ENCODE measurements at places on chromosomes 16 and 17.

DNA sequence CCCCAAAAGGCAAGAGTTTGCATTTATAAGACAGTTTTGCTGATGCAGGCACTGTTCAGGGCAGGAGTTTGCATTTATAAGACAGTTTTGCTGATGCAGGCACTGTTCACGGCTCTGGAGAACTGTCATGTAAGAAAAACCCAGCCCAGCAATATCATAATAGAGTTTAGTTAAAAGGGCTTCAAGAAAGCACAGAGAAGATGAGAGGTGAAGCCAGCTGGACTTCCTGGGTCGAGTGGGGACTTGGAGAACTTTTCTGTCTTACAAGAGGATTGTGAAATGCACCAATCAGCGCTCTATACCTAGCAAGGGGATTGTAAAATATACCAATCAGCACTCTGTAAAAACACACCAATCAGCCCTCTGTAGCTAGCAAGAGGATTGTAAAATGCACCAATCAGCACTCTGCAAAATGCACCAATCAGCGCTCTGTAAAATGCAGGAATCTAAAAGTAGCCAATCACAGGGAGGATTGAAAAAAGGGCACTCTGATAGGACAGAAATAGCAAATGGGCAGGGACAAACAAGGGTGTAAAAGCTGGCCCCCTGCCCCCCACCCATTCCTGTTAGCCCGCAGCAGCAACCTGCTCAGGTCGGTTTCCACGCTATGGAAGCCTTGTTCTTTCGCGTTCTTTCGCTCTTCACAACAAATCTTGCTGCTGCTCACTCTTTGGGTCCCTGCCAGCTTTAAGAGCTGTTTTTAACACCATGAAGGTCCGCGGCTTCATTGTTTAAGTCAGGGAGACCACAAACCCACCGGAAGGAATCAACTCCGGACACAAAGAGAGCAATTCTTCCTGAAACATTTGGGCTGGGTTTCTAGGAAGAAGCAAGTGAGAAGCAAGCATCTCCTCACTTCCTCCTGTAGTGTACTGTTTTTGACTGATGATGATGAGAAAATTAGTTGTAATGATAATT lies 1.8 kb upstream of the CBX1 start:
- no peak for DNase-seq

DNA sequence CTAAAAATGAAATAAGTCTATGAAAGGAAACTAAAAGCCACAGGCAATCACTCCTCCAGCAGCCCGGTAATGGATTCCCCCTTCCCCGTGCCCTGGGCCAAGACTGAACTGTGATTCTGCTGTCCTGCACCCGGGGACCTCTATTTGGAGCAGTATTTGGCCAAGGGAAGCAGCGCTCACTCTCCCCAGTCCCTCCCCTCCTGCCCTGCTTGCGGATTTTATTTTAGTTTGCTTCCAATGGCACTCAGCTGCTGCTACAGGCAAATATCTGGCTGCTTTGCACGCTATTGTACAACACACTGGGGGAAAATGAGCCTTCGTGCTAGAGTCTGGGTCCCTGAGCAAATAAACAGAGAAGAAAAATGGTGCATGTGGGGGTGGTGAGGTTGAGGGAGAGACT lies 975.7 kb upstream of the RBFOX1 start:
- DNase-seq = no peak

DNA sequence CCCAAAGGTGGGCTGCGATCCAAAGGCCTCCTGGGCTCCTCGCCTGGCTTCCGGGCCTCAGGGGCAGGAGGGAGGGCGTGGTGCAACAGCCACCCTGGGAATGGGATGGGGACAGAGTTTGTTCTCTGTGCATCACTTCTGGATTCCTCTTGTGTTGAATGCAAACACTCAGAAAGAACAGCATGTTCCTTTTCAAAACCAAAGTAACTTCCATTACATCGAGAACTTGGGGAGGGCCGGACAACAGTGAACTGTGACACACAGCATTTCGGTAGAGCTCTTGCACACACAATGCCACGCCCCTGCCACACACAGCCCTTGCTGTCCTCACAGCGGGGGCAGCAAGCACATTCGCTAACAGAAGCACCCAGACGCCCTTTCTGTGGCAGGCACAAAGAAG lies 36.1 kb upstream of the FASN start:
- no peak for DNase-seq

- no peak for DNase-seq
Observed at GRCh38 chr17:81406117-81406953, 11.1 kb downstream of the BAHCC1 start.

DNA sequence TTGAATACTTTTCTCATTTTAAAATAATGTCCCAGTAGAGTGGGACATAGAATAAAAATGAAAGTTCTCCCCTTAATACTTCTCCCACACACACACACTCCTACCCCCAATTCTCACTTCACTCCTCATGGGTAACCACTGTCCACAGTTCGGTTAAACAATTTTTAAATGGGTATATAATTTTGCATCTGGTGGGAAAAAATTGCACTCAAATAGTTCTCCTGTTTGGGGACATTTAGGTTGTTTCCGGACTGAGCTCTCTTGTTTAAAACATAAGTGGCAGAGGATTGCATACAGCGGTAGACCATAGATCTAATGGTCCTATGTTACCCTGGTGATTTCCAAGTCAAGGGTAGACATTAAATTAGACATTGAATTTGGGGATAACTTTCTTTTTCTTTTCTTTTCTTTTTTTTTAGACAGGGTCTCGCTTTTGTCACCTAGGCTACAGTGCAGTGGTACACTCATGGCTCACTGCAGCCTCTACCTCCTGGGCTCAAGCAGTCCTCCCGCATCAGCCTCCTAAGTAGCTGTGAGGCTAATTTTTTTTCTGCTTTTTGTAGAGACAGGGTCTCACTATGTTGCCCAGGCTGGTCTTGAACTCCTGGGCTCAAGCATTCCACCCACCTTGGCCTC lies 138.3 kb downstream of the SOCS1 start:
- no peak for DNase-seq

- no peak for DNase-seq
Observed at GRCh38 chr17:7707858-7708750, 3.1 kb downstream of the EFNB3 start.
